ENCODE measurements at places on chromosomes 3 and 15.

GRCh38 chr3:64271631-64272030 is 46.4 kb upstream of the PRICKLE2 start:
- no peak for DNase-seq

DNA sequence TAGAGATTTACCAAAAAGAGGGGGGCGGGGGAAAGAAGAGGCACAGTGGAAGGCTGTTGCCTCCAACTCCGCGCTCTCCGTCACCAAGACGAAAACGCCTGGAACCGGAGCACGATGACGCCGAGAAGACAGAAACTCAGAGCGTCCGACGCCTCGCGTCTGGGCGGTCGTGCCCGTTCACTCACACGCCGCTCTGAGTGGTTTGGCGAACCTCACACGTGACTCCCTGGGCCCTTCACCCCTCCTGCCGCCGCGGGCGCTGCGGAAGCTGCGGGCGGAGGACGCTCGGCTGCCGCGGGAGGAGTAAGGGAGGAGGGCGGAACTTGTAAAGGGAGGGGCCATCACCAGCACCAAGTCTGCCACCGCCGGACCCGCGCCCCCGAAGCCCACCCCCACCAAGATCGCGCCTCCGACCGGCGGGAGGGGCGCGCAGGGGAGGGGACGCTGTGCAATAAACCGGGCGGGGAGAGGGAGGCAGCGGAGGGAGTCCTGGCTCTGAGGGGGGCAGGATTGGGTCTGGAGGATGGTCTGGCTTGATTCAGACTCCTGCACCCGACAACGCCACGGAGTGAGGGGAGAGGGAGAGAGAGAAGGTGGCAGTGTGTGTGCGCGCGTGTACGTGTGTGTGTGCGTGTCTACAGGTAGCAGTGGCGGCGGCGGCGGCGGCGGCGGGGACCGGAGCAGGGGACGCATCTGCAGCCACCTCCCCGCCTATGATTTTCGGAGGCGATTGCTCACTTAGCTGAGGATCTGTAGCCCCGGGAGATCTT is 1.9 kb upstream of the NLGN1 start:
- DNase-seq = no peak

DNA sequence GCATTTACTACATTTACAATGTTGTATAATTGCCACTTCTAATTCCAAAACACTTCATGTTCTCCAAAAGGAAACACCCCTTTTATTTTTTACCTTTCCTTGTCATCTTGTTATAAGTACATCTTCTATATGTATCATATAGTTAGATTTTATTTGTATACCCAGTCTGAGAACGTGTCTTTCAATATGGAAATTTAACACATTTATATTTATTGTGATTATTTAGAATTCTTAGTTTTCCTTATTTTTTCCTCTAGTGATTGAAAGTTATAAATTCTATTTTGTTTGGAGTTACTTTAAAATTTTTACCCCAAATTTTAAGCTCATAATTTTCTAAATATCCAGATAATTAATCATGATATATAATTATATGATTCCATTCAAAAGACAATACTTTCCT is 15.8 kb downstream of the CMTM8 start:
- DNase-seq = no peak

DNA sequence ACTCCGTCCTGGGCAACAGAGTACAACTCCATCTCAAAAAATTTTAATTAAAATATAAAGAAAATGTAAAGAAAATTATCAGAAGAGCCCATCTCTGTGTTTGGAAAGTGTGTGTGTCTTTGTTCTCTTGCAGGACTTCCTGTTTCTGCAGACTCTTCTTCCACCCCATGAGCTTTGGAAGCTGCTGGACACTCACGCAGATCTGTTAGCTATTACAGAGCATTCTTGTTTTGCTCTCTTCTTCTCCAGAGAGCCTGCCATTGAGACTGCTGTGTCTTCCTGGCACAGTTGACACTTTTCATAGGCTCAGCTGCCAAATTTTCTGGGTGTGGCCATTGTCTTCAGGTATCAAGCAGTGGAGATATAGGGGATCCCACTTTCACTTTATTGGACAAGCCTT is 6.0 kb upstream of the CCR8 start:
- DNase-seq = no peak

DNA sequence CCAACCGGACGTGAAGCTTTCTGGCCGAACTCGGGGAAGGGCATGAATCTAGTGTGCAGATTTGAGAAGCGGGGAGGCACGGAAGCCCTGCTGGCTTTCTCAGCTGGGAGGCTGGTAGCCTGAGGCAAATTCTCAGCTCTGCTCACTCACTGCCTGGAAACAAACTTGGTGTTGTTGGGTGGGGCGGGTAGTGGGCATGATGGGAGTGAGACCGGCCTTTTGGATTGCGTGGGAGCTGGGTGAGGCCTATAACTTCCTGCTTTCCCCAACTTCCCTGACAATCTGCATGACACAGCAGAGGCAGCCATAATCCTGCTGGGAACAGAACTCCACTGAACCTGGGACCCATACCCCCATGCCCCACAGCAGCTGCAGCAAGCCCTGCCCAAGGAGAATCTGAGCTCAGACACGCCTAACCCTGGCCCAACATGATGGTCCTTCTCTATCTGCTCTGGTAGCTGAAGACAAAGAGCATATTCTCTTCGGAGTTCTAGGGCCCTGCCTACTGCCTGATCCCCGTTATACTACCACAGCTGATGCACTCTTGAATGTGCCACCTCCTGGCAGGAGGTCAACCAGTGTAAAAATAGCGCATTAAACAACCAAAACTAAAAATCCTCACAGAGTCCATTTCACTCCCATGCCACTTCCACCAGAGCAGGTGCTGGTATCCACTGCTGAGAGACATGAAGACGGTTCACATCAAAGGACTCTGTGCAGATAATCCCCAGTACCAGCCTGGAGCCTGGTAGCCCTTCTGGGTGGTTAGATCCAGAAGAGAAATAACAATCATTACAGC is 44.7 kb downstream of the CEP70 start:
- DNase-seq = no peak

DNA sequence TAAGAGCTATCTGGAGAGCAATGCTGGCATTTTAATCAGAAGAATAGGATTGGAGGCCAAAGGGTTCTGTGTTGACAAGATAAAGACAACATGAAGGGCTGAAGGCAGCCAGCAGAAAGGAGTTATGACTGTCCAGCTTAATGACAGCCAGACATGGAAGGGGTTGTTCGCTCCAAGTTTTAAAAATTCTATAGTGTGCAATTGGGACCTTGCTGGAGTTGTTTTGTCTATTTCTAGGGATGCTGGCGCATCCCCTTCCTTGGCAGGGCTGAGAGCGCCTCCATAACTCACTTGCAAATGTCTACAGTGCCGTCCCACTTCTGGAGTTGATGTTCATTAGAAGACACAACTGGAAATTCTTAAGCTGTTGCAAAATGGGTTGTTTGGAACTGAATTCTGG is 200.7 kb downstream of the TLE3 start:
- DNase-seq = no peak

GRCh38 chr3:145678401-145678800 is 482.6 kb downstream of the PLOD2 start:
- no peak for DNase-seq

GRCh38 chr3:129121016-129121791 is 400 bp downstream of the RAB43 start:
- no peak for DNase-seq

GRCh38 chr3:132665230-132665745 is 5.2 kb downstream of the UBA5 start:
- DNase-seq = no peak

DNA sequence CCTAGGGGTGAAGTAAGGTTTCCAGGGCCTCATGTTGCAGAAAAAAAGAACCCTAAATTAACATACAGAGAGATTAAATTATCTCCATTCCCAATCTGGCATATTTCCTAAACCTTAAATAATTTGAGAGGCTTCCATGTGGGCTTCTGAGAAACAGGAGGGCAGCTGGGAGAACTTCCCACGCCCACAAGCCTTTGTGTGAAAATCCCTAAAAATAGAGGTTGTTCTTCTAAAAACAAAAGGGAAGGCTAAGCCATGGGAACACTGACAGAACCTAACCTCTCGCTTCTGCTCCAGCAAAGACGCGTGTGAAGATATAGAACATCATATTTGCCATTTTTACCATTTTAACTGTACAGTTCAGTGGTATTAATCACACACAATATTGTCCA is 812 bp upstream of the SLC12A8 start:
- no peak for DNase-seq

- DNase-seq = no peak
These were observed 18.2 kb downstream of the PEX5L start for GRCh38 chr3:180018543-180018942.

DNA sequence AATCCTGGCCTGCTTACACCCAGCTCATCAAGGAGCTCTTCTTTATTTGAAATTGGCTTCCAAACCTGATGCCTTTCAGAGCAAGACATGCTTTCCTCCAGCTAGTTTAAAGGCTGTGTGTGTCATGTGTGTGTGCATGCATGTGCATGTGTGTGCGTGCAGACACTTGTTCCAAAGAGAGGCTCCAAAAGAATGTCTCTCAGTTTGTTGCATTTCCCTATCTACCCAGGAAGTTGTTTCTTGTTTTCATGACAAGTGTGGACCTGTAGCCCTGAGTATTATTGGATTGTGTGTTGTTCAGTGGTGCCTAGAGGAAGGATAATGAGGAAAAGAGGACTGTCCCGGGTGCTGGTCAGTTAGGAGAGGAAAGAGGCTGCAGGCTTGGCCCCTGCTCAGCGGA is 240.0 kb downstream of the THSD4 start:
- no peak for DNase-seq

GRCh38 chr3:10939556-10939955 is 53.0 kb upstream of the SLC6A1 start:
- DNase-seq = no peak

- no peak for DNase-seq
These were observed 30.7 kb downstream of the NBEAL2 start for GRCh38 chr3:47010111-47010712.

GRCh38 chr3:157113832-157114505 is 46.0 kb downstream of the CCNL1 start:
- DNase-seq = no peak

DNA sequence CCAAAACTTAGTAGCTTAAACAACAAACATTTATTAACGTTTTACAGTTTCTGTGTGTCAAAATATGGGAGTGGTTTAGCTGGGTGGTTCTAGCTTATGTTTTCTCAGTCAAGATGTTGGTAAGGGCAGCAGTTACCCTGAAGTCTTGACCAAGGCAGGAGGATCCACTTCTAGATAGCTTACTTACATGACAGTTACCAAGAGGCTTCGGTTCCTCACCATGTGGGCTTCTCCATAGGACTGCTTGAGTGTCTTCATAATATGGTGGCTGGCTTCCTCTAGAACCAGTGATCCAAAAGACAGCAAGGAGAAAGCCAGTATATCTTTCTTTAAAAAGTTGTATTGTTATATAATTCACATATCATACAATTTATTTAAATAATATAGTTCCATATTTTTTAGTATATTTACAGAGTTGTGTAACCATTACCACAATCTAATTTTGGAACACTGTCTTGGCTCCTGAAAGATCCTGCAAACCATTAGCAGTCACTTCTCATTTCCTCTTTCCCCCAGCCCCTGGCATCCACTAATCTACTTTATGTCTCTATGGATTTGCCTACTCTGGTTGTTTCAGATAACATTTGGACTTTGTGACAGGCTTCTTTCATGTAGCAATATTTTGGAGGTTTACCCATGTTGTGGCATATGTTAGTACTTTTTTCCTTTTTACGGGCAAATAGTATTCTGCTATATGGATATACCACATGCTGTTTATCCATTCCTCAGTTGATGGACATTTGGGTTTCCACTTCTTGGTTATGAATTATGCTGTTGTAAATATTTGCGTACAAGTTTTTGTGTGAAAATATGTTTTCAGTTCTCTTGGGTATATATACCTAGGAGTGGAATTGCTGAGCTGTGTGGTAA is 33.3 kb downstream of the MAPK6 start:
- no peak for DNase-seq

- DNase-seq = no peak
These were observed 208.6 kb downstream of the ZIC4 start for GRCh38 chr3:147197739-147198138.

DNA sequence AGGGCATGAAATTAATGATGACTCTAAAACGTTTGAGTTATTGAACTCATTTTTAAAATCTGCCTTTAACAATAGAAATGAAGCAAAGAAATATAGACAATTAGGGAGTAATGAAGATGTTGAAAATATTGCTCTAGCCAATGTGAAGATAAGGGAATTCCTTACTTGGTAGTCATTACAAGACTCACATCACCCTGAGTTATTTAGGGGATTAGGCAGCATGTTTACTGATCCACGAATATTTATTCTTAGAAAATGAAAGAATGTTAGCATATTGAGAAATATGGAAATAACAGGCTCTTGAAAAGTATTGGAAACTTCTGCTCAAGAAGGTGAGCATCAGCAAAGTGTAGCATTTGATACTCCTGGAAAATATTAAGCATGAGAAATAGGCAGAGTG is 398.1 kb upstream of the ARPP21 start:
- DNase-seq = no peak

DNA sequence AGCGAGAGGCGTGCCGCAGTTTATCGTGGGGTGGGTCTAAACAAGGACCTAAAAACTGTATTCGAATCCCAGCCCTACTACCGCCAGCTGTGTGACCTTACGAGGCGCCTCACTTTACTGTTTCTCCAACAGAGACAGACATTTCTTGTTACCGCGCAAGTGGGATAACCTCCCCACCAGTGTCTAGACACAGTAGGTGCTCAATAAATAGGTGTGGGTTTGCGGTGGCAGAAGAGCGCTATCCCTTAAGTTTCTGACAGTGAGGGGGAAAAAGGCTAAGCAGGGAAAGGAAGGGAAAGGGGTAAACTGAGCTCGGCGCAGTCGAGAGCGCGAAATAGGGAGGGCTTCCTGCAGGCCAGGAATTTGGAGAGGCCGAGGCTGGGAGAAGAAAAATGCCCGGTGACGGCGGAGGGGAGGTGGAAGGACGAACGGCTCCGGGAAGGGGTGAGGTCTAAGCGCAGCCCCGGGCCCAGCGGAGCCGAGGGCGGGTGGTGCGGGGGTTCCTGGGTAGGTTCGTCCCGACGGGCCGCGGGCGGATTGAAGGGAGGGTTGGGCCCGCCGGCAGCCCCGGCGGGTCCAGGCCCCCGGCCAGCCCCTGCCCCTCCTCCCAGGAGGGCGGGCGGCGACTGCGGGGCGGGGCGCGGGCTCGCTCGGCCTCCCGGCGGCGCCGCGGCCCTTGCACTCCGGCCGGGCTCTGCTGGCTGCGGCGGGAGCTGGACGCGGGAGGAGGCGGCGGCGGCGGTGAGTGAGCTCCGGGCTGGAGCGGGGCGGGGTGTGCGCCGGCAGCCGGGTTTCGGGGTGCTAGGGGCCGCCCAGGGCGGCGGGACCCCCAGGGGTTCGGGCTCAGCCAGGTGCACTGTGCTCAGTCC is at the start of gene CGNL1:
TSS of gene CGNL1 (plus strand) at position 679 of the 869 bp plus-strand sequence. CDS start 61,495 bp downstream, outside the sequence.
- DNase-seq = no peak

GRCh38 chr15:48190932-48191573 is 412 bp upstream of the CTXN2 start:
- no peak for DNase-seq

GRCh38 chr3:25831578-25831977 is 41.7 kb downstream of the OXSM start:
- DNase-seq = no peak

All from stimulated activated CD4-positive, alpha-beta T cell treated with anti-CD3 and anti-CD28 coated beads, Interleukin-15, amount 100 ng/mL, for 1 hour (primary cell).